Effector memory CD4-positive, alpha-beta T cell (primary cell): ENCODE measurements at places on chromosomes 3 and 15.

DNA sequence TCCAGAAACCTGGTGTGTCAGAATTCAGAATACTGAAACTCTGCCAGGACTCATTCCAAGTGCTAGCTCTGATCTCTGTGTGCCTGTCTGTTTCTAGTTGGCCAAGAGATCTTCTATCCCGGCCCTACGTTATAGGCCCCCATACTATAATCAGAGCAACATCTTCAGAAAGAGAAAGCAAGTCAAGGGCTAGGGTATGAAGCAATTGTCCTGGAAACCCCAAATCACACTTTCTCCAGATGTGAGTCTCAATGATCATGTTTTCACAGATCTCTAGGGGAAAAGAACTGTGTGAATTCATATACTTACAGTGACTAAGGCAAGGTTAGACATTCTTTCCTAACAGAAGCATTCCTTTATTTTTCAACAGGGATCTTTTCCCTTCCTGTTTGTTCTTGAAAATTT, 309.7 kb downstream of the SLC9A9 start:
- DNase-seq: no peak

DNA sequence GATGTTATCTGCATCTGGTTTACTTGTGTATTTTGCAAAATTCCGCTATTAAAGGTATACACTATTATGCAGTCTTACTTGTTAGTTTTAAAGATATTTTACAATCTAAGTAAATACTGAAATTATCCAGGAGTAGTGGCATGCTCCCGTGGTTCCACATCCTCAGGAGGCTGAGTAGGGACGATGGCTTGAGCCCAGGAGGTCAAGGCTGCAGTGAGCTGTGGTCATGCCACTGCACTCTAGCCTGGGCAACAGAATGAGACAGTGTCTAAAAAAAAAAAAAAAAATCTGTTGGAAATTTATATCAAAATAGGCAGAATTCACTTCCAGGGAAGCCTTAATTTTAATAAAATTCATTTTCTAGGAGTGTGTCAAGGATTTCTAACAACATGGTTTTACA, 27.7 kb upstream of the HYKK start:
- no peak for DNase-seq

GRCh38 chr3:72332689-72333088, 515.6 kb downstream of the SHQ1 start:
- no peak for DNase-seq

GRCh38 chr3:64104691-64105111, 81.4 kb upstream of the PSMD6 start:
- no peak for DNase-seq

GRCh38 chr3:190222916-190223315, 99.3 kb downstream of the CLDN1 start:
- DNase-seq: no peak

DNA sequence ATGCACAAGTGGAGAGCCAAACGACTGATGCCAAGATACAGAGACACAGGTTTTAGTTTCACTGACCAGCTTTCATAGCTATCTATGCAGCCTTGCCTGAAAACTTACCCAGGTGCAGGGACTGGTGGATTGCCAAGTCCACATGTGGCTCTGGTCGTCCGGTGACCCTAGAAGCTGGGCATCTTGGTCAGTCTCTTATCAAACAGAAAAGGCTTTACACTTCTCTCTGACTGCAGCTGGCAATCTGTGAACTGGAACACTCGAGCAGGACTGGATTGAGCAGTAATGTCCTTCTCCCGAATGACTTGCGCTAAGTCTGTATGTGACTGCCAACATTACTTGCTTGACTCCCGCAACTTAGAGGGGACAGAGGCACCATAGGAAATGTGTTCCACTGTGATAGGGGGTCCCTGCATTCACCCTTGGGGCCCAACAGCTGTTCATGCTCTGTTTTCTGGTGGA, 63.0 kb upstream of the SIAH2 start:
- DNase-seq: no peak

GRCh38 chr15:90062023-90062442, 40.2 kb downstream of the IDH2 start:
- DNase-seq: peak; percentile 19

GRCh38 chr15:34738002-34738401, 16.8 kb downstream of the GJD2 start:
- DNase-seq: no peak

DNA sequence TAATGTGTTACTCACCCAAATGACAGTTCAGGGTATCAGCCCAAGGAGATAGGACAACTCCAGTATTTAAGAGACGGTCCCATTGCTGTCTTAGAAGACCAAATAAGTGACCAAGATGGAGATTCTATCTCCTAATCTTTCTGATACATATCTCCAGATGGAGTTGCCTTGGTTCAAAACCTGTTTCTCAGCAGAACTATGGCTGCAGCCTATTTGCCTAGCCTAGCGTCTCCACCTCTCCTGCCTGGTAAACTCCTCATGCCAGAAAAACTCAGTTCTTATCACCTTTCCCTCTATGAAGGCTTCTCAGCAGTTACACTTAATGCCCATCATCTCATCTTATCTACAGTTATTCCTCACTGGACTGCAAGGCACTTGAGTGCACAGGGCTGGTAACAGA, 1.2 kb upstream of the CSPG5 start:
- DNase-seq: no peak

DNA sequence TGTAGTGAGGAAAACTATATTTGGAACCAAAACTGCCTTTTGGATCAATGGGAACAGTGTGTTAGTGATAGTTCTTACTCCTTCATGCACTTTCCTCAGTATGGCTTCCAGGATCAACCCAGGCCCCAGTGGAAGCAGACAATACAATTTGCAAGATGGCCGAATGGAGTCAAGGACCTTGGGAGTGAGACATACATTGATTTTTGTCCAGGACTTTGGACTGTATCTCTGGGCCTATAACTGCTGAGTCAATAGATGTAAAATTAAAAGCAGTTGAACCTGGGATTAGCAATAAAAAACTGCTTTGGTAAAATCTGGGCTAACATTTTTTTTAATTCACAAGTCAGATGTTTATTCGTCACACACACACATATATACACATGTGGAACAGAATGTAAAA, 1.8 kb downstream of the ARRDC4 start:
- no peak for DNase-seq

- no peak for DNase-seq
These were observed 16.9 kb downstream of the ICE2 start for GRCh38 chr15:60462027-60462426.

DNA sequence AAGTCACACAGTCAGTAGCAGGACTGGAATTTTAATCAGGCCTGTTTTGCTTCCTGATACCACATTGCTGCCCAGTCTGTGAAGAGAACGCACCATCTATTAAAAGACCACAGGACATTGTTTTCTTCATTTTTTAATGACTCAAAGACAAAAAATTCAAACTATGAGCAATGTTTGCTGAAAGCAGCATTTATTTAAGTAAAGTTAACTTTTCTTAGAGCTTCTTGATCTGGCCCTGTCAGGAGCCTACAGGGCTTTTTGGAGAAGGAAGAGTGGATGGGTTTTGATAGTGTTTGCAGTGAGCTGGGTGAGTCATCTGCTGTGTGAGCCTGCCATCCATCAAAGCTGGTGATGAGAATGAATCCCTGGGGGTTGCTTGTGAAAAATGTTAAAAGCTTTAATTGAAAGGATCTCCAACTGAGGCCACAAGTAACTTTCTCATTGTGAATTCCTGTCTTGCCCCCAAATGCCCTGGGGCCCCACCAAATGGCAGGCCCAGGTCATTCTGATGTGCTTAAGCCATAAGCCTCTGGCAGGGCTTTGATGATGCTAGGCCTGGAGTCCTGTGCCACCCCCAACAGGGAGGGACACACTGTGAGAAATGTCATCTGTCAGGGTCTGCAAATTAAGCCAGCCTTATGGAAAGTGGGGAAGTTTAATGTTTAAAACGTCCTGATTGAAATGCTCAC, 136.2 kb upstream of the PFN2 start:
- no peak for DNase-seq

GRCh38 chr3:140942221-140943104, 827 bp downstream of the SLC25A36 start:
- peak; percentile 5 for DNase-seq
